ENCODE measurements at places on chromosomes 2 and 18.

- DNase-seq = peak; percentile 19
Measured at GRCh38 chr2:74379851-74380789, at the start of gene DCTN1. TSS of gene DCTN1 (minus strand) at chr2:74380311. CDS start at chr2:74380037, 274 bp downstream.

GRCh38 chr2:238162251-238162845 lies 3.6 kb downstream of the ERFE start:
- DNase-seq = no peak

DNA sequence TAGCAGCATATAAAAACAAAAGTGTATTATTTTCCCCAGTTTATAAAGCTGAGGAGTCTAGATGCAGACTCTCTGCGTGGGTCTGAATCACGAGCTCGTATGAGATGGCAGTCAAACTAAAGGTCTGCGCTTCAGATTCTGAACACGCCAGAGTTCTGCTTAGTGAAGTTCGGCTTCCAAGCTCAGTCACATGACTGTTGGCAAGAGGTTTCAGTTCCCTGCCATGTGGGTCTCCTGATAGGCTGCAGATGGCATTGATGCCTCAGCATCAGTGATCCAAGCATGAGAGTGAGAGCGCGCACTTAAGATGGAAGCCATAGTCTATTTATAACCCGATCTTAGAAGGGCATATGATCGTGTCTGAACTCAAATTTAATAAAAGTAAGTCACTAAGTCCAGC lies 242.8 kb upstream of the DOK6 start:
- DNase-seq = no peak

- no peak for DNase-seq
Measured at GRCh38 chr2:36573165-36573564, 24.8 kb downstream of the FEZ2 start.

GRCh38 chr18:48884771-48885170 lies 66.0 kb downstream of the SMAD7 start:
- no peak for DNase-seq

- DNase-seq = no peak
Measured at GRCh38 chr2:47503481-47504070, 100.6 kb downstream of the MSH2 start.

DNA sequence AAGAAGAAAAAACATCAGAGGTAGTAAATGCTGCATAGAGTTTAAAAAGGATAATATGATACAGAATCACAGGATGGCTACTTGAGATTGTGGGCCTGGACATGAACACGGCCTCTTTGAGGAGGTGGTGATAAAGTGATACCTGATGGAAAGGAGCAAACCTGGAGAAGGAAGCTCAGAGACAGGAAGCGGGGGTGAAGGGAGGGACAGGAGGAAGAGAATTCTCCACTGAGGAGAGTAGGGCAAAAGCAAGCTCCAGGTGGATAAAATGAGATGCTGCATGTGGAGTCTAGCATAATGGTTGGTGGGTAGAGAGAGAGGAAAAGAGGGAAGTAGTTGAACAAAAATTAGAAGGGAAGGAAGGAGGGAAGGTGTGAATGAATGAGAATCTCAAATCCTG lies 77.0 kb upstream of the GALNT3 start:
- DNase-seq = no peak

GRCh38 chr2:51368250-51368649 lies 336.3 kb upstream of the NRXN1 start:
- no peak for DNase-seq

- DNase-seq = no peak
Measured at GRCh38 chr2:62306751-62307468, 111.0 kb downstream of the B3GNT2 start.

DNA sequence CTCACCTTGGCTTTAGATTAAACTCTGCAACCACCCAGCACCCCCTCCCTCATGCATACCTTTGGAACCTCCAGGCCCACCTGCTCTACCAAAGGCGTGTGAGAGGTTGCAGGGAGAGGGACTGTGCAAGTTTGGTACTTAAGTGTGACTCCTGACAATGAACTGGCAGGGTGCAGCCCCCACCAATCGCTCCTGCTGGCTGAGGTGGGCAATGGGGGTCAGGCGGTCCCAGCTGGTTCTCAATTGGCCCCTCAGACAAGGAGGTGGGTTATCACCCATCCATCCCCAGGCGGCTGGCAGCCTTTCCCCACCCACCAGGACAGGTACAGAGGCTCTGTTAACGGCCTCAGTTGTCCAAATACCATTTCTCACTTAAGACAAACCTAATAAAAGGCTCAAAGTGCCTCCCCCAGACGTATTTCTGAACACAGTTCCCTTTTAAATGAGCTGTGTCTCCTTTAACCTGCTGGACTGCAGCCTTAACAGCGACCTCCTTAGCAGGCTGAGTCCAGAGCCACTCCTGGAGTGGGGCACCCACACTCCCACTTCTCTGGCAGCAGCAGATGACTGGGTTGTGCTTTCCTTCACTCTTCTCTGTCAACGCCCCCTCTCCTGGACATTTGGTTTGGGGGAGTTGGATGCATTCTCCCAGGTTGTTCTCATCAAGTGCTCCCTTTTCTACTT lies 169.2 kb upstream of the SMAD2 start:
- DNase-seq = no peak

DNA sequence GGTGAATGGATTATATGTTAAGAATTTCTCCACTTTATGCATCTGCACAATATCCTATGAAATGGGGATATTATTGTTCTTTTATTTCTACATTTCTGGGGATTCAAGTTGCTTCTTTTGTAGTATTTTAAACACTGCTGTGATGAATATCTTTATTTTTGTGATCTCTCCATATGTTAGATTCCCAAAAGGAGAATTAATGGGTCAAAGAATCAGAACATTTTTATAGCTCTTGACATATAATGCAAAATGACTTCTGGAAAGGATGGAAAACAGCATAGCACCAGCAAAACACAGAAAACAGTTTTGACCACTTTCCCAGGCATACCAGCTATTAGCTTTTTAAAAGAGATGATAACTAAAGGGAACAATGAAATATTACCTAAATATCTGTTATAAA lies 135.5 kb downstream of the NCKAP5 start:
- no peak for DNase-seq

DNA sequence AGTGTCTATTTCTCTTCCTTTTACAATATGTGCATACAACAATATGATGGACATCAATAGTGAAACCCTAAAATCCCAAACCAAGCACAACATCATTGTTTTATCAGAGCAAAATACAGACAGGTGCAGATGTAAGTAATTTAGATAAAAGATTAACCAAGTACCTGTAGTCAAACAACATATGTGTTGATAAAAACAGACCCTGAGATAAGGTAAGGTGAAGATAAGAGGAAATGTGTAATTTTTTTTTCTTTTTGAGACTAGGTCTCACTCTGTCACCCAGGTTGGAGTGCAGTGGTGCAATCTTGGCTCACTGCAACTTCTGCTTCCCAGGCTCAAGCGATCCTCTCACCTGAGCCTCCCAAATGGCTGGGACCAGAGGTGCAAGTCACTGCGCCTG lies 589.8 kb downstream of the PLCL1 start:
- DNase-seq = no peak
